ENCODE measurements at places on chromosomes 16 and 17.

DNA sequence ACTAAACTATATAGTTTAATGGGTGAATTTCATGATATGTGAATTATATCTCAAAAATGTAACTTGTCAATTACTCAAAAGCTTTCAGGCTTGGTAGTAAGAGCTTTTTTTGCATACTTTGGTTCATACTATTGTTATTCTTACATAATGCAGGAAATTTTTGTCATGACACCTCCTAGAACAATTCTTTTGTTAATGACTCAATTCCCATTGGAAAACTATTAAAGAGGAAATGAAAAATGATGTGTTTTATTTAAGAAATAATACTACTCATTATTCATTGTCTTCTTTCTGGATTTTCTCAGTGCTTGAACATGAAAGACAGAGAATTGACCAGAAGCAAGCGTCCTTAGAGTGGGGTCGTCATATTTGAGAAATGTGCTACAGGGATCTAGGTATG, 196.4 kb upstream of the KCNJ16 start:
- DNase-seq = no peak

DNA sequence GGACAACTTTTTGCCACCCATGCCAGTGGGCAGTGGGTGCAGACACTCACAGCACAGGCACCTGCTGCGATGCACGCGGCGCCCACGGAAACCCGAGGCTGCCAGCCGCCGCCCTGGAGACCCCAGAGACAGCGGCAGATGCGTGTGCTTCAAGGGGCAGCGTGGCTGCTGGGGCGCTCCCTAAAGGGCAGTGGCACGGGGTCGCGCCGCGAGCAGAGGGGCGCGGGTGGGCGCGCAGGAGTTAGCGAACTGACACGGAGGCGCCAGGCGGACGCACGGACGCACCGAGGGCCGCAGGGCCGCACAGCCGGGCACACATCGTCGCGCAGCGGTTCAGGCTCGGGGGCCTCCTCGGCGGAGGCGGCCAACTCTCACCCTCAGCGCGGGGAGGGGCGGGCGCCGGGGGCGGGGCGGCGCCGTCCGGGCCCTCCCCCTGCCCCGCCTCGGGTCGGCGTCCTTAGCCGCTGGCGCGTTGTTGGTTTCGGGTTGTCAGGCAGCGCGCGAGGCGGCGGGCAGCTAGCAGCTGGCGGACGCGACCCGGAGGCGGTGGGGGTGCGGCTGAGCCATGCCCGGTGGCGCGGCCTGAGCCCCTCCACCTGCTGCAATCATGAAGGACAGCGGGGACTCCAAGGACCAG, at the start of gene KIF19:
Gene KIF19 (plus strand): TSS at position 484 of the 637 bp plus-strand sequence. CDS start 124 bp downstream, at position 608.
- DNase-seq = no peak

DNA sequence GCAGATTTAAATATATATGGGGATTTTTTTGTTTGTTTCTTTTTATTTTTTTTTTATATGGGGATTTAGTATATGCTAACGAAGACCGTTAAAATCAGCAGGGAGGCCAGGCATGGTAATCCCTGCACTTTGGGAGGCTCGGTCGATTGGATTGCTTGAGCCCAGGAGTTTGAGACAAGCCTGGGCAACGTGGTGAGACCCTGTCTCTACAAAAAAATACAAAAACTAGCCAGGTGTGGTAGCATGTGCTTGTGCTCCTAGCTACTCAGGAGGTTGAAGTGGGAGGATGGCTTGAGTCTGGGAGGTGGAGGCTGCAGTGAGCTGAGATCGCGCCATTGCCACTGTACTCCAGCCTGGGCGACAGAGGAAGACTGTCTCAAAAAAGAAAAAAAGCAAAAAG, 22.3 kb upstream of the MEIOC start:
- DNase-seq = no peak

DNA sequence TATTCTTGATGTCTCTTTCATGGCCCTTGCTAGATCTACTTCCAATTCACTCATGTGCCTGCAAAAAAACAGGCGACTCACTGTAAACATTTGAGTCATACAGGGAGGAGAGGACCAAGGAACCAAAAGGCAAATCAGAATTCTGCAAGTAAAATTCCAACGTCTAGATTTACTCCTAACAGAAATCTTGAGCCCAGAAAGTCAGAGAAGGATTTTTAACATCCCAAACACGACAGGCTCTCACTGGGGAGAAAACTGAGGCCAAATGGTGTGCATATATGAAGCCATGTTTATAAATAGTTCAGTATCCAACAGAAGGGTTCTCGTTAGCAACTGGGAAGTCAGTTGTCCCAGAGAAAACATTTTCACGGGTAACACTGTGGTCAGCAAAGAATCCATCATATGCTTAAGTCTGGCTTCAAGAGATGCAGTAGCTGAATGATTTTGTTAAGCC, 40.1 kb downstream of the LITAF start:
- peak; percentile 8 for DNase-seq

GRCh38 chr16:31055613-31056012, 18.4 kb downstream of the ZNF668 start:
- no peak for DNase-seq

DNA sequence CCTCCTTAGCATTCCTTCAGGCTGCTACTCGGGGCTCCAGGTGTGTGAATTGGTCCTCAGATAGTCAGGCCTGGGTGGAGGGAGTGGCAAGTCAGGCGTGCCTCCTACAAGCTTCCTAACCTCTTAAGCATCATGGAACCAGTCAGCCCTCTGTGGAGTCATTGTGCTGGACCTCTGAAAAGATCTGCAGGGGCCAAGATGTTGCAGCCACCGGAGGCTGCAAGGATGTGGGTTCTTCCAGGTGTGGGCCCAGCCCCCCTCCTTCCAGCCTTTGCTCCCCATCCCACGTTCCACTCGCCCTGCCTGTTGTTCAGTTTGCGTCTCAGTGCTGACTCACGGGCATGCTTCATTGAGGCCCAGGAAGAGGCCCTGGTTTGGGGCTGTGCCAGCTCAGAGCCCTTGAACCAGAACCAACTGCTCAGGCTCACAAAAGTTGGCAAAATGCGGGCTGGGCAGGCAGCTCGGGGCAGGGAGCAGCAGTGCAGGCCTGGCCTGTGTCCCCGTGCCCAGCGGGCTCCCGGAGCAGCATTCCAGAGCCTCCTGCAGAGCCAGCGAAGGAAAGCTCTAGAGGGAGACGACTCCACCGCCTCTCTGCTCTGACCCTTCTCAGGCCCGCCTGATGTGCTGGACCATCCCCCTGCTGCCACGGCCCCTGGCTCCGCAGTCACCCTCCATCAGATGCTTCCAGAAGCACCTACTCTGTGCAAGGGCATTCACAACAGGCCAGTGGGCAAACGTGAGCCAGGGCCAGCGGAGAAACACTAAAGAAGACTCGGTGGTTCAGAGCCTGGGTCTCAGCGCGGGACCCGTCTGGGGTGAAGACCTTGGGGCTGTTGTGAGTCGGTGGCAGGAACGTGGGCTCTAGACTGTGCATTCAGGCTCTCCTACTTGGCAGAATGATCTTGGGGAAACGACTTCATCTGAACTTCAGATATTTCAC, 7.5 kb downstream of the LDHD start:
- peak; percentile 99 for DNase-seq

GRCh38 chr16:31529108-31529936, 1.6 kb downstream of the AHSP start:
- DNase-seq = no peak

GRCh38 chr16:74862743-74863244, 88.2 kb upstream of the FA2H start:
- peak; percentile 42 for DNase-seq

DNA sequence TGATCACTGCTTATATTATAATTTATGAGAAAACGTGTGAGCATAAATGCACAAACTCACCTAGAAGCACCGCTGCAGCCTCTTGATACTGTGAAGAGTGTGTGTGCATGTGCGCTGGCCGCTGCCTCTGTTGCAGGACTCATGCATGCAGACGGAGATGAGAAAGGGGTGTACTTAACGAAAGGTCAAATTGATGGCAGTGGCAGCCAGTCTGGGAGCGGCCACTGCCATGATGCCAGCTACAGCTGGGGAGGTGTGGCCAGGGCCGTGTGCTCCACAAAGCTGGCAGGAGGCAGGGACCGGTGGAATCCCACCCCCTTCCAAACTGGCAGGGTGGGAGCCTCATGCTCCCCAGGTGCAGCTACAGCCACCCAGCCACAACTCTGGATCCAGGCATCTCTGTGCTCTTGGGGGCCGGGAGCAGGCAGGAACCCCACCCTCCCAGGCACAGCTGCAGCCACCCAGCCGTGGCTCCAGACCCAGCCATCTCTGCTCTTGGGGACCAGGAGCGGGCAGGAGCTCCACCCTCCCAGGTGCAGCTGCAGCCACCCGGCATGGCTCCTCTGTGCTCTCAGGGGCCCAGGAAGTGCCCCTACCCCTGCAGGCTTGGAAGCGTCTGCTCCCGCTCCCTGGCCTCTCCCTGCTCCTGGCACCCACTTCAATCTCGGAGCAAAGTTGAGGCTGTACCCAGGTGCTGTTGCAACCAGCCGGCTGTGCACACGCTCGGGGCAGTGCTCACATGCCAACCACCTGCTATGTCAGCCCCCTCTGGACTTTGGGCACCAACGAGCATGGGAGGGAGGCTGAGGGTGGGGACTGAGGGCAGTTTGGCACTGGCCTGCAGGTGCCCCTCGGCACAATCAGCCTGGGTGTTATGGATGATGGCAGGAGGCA, 77.5 kb upstream of the CHMP6 start:
- DNase-seq = no peak

- DNase-seq = no peak
Measured at GRCh38 chr17:61617330-61617729, 26.3 kb upstream of the NACA2 start.

GRCh38 chr16:12826559-12826958, 22.9 kb upstream of the CPPED1 start:
- DNase-seq = no peak

- DNase-seq = no peak
Measured at GRCh38 chr17:64742326-64742725, 80.2 kb upstream of the SMURF2 start.

DNA sequence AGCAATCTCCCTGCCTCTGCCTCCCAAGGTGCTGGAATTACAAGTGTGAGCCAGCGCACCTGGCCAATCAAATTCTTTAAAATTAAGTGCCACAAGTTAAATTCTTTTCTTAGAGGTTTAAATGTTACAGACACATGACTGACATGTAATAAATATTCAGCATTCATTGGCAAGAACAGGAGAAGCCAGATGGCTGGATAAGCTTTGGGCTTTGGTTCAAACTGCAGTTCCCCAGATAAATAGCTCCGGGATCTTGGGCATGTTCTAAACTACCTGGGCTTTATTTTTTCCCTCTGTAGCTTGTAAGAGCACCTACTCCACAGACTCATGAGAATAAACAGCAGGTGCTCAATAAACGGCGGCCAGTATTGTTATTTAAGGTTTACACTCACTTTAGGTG, 34.1 kb downstream of the ABAT start:
- DNase-seq = no peak

DNA sequence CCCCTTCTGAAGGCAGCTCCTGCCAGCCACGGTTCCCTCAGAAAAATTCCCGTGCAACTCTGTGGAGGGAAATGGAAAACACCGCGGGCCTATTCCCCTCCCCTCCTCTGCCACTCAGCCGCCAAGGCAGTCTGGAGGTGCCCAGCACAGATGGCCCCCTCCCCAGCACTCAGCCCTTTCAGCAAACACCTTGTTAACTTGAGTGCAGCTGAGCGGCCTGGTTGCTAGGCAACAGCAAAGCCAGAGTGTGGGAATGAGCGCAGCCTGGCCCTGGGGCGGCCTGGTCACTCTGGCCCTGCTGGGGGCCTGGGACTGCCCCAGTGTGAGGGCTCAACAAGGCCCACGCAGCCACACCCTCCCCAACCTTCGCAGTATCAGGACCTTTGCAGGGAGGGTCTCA, 32.8 kb downstream of the CACNA1G start:
- no peak for DNase-seq

GRCh38 chr16:81470796-81471636, 26.4 kb downstream of the CMIP start:
- DNase-seq = no peak

GRCh38 chr16:49620158-49620868, 235.6 kb downstream of the ZNF423 start:
- no peak for DNase-seq

GRCh38 chr16:13892301-13892700, 27.7 kb upstream of the ERCC4 start:
- DNase-seq = no peak

- DNase-seq = no peak
Measured at GRCh38 chr17:1379208-1379929, 20.7 kb downstream of the YWHAE start.

GRCh38 chr16:73210686-73211085, 162.8 kb upstream of the ZFHX3 start:
- no peak for DNase-seq

GRCh38 chr16:46582313-46582712, 38.9 kb downstream of the SHCBP1 start:
- no peak for DNase-seq

DNA sequence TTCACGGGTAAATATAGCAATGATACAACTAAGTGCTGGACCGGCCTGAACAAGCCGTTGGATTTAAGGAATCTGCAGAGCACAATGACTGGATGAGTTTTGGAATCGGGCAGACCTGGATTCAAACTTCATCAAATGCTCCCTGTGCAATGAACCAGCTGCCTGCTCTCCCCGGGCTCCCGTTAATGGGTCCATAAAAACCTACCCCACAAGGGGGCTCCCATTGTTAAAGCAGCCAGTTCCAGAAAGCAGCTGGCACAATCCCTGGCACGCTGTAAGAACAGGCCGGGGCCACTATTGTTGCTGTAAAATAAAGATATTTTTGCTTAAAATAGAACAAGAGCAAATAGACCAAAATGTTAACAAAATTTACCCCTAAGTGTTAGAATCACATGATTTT, 131.9 kb downstream of the C16orf95 start:
- DNase-seq = no peak

DNA sequence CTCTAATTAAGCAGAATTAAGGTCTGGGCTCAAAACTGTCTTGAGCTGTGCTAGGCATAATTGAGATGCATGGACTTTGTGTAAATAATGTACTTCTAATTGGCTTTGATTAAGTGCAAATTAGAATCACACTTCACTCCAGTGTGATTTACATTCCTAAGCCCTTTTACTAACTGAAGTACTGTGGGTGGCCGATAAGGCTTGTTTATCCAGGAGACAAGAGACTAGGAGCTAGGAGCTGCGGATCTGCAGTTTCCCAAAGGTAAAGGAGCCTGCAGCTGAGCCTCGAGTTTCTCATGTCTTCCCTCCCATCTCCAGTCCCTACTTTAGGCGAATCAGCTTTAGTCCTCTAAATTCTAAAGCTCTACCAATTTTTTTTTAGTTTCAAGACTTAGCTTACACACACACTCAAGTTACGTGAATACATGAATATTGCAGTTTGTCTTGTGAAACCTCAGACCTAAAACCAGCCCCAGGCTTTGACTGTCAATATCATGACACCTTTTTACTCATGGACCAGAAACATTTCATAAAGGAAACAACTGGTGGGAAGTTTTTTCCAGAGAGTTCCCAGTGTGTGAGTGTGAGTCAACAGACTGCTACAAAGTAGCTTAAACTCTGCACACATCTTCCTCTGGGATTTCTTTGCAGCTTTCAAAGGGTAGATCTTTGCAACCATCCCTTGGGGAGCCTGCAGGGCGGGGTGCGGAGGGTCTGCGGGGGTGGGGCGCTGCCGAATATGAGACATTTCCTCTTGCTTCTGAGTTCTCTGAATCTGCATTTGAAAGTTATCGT, 113.9 kb upstream of the TBX2 start:
- no peak for DNase-seq

All from HS-5 (cell line).